ENCODE measurements at places on chromosomes 4 and X. TPM values are rescaled to one million over a fixed set of nuclear protein-coding genes. Genes with fewer than 3 reads are reported as not detected.

GRCh38 chr4:10629394-10629793 is 55.2 kb downstream of the CLNK start:
- DNase-seq = no peak

GRCh38 chr4:10024303-10024702 is 3.0 kb upstream of the SLC2A9 start:
- DNase-seq = no peak

DNA sequence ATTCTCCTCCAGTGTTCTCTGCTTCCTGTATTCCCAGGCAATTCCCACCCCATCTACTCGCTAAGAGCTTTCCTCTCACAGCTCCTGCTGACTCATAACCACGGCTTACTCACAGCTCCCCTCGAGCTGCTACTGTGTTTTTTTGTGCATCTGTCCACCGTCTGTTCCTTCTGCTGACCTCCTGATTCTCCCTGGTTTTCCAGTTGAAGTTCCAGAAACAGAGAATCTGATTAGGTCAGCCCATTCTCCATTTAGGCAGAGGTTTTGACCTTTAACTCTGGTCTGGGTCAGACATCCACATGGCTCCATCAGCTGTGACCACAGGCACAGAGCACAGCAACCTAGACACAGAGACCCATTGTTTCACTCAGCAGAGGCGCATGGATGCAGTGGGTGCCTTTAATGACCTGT is 5.5 kb upstream of the SMIM20 start:
- no peak for DNase-seq

DNA sequence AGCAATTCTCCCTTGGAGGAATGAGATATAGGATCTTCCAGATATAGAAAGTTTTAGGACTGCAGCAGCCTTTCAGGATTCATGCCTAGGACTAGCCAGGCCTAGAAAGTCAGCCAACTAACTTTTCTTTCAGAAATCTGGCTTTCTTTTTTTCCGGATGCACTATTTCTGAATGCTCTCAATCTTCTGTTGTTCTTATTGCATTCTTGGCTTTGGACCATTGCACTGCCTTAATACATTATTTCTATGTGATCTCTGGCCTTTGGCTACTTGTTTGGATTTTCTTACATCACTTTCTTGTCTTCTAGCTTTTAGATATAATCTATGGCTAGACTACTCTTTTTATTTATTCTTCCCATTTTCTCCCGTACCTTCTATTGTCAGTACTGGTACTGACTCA is 813.1 kb upstream of the HTR2C start:
- no peak for DNase-seq

The SMIM10 gene
- 20.0 TPM for total RNA-seq

The FRMPD3 gene
- 1.0 TPM for total RNA-seq

The GPM6B gene
- 4.1 TPM for total RNA-seq

The KLF3 gene
- 53.9 TPM for total RNA-seq

All from posterior vena cava (tissue), 2 donors.